ENCODE measurements at places on chromosomes 2 and 18.

GRCh38 chr2:80303006-80303908 lies 1.3 kb downstream of the LRRTM1 start:
- H3K27me3 ChIP-seq, result peaks cover 8% of the 10 kb centered on the region
- no peaks in the 10 kb centered on the region for H3K4me1 ChIP-seq
- H3K27ac ChIP-seq, result no peak overlapping the region

- no peaks in the 10 kb centered on the region for H3K27me3 ChIP-seq
- H3K27ac ChIP-seq, result no peak overlapping the region
- H3K36me3 ChIP-seq, result no peaks in the 10 kb centered on the region
- no peak overlapping the region for H3K4me3 ChIP-seq
- no peak for DNase-seq
- H3K4me1 ChIP-seq, result no peaks in the 10 kb centered on the region
Measured at GRCh38 chr2:175478096-175478768, 296.7 kb upstream of the ATP5MC3 start.

DNA sequence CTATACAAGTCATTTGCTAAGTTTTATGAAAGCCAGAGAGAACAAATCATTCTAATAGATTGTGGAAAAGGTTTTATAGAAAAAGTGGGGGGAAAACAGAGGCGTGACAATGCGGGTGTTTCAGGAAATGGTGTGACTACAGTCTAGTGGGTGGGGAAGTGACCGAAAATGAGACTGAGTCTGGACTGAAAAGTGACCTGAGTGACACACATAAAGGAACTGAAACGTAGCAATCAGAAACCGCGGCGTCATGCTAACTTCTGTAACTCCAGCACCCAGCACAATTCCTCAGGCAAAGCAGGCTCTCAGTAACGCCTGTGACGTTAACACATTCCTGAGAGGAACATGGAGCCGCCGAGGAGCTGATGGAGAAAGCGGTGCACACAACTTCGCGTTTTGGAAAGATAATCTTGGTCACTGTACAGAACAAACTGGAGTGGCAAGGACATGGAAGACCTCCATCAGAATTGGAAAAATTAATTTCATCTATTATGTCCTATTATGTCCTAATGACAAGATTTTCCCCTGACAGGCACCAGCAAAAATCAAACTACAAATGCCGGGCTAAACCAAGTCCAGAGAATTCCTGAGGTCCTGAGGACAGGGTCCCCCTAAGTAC lies 1.4 kb upstream of the CD226 start:
- no peaks in the 10 kb centered on the region for H3K36me3 ChIP-seq
- H3K27ac ChIP-seq, result peak overlapping the region; percentile 80
- no peaks in the 10 kb centered on the region for H3K27me3 ChIP-seq
- DNase-seq, result peak; percentile 88
- peaks cover 28% of the 10 kb centered on the region for H3K4me1 ChIP-seq

- H3K4me1 ChIP-seq, result no peaks in the 10 kb centered on the region
- H3K27me3 ChIP-seq, result no peaks in the 10 kb centered on the region
- no peak for DNase-seq
Measured at GRCh38 chr18:10476338-10476791, 21.9 kb downstream of the APCDD1 start.

All from GM12878 (cell line).